Endothelial cell of umbilical vein (primary cell): ENCODE measurements at places on chromosomes 5 and 9. TPM values are rescaled to one million over a fixed set of nuclear protein-coding genes. Genes with fewer than 3 reads are reported as not detected.

GRCh38 chr5:102946971-102947370, 173.0 kb downstream of the GIN1 start:
- H3K36me3 ChIP-seq = no peaks in the 10 kb centered on the region
- no peak for DNase-seq
- H3K4me3 ChIP-seq = no peak overlapping the region
- H3K4me1 ChIP-seq = no peaks in the 10 kb centered on the region
- no peaks in the 10 kb centered on the region for H3K27me3 ChIP-seq

- no peak for DNase-seq
- no peak overlapping the region for H3K27ac ChIP-seq
- peaks cover 5% of the 10 kb centered on the region for H3K4me1 ChIP-seq
- H3K4me3 ChIP-seq = no peak overlapping the region
- no peaks in the 10 kb centered on the region for H3K36me3 ChIP-seq
Measured at GRCh38 chr5:172686539-172687390, 45.7 kb downstream of the NEURL1B start.

DNA sequence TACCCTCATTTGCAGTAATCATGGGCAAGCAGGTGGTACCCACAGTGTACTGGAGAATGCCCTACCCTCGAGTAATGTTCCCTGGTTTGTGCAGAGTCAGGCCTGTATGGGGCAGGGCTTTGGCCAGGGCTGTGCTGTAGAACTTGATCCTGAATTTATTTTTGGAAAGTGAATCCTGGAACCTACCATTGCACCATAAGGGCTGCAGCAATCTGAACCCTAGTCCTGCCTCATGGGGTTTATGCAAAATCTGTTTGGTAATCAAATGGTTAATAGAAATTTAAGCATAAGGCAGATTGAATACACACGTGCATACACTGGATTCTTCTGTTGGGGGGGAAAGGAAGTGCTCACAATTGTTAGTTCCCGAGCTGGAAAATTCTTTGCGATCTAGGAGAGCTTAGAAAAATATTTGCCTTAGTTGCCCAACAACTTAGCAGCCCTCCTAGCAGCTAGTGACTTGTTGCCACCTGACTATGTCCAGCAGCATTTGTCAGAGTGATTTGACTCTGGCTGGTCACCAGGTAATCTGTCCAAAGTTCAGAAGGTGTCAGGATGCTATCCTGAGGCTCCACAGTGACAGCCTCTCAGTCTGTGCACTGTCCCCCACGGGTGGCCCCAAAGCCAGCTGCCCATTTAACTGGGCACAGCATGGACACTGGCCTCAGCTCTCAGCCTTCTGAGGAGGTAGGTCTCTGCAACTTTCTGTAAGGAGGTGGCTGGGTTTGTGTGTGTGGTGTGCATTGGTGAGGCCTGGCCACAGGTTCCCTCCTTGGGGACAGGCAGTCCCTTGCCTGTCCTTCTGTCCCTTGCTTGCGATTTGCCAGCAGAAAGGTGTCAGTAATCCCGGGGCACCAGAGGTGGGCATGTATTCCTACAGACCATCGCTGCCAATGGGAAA, 8.3 kb downstream of the MVB12B start:
- H3K27ac ChIP-seq = peak overlapping the region; percentile 4
- H3K4me1 ChIP-seq = peaks cover 14% of the 10 kb centered on the region
- H3K27me3 ChIP-seq = no peaks in the 10 kb centered on the region
- no peak overlapping the region for H3K4me3 ChIP-seq
- no peaks in the 10 kb centered on the region for H3K36me3 ChIP-seq

The SPATA6L gene
- total RNA-seq = 1.5 and 1.6 TPM in 2 replicates

DNA sequence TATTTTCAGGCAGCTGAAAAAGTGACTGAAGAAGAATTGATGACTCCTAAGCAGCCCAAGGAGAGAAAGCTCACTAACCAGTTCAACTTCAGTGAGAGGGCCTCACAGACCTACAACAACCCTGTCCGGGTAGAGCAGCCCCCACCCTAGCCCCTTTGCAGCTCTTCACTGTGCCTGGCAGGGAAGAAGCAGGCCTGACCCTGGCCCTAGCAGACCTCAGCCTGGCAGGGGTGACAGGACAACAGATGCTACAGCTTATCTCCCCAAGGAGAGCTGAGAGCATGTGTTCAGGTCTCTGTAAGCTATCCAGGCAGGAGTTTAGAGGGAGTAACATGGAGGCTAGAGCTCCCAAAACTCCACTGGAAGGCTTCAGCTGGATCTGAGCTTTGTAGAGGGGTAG, 31.8 kb downstream of the DNAI1 start:
- peaks cover 24% of the 10 kb centered on the region for H3K27me3 ChIP-seq
- H3K27ac ChIP-seq = no peak overlapping the region
- no peaks in the 10 kb centered on the region for H3K4me1 ChIP-seq
- H3K36me3 ChIP-seq = no peaks in the 10 kb centered on the region
- DNase-seq = no peak

DNA sequence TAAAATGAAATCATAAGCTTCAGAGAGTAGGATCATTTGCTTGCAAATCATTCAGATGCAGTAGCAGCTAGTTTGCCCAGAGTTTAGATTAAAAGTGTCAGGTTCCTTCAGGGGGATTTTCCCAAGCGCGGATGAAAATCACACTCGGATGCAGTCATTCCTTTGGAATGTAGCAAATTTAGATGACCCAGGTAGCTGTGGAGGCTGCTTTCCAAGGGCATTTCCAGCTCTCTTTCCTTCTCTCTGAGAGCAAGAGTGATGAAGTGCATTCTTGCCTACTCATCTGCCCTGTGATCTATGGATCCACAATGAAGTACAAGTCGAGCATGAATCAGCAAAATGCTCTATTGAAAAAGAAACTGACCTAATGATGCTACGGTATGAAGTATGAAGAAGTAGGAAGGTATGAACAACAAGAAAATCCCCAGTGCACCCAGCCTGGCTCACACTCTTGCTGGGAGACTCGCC, 200.2 kb downstream of the PLK2 start:
- H3K4me1 ChIP-seq = peaks cover 26% of the 10 kb centered on the region
- no peaks in the 10 kb centered on the region for H3K36me3 ChIP-seq
- H3K27me3 ChIP-seq = no peaks in the 10 kb centered on the region
- H3K27ac ChIP-seq = peak overlapping the region; percentile 91
- no peak overlapping the region for H3K4me3 ChIP-seq

DNA sequence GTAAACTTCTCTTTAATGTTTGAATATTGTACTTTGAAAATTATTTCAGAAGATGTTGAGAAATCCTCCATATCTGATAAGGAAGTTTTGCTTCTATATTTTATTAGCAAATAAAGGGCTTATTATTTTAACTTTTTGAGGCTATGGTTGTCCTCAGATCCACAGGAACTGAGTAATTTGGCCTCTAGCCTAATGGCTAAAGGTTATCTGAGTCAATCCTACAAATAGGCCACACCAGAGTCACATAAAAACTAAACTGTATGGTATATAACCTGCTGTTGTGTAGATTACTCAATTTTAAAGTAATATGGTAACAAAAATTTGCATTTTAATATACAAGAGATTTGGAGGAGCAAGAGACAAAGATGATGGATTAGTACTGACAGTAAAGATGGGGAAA, 549.2 kb upstream of the GRAMD2B start:
- H3K36me3 ChIP-seq = no peaks in the 10 kb centered on the region
- no peaks in the 10 kb centered on the region for H3K27me3 ChIP-seq
- H3K27ac ChIP-seq = no peak overlapping the region

DNA sequence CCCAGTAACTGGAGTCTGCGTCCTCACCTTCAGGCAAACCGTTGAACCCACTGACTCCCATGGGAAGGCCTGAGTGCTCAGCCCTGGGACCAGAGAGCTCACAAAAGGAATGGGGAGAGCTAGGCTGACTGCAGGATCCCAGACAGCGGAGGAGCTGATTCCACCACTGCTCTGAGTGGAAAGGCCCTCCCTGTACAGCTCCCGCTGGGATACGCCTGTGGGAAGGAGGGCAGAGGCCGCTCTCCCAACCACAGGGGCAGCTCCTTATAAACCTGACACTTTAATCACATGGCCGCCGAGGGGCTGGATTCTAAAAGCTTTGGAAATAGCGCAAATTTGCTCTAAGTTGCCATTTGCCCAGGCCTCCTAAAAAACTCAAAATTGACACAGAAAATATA, 37.1 kb downstream of the DBH start:
- H3K4me1 ChIP-seq = no peaks in the 10 kb centered on the region
- DNase-seq = no peak
- no peak overlapping the region for H3K4me3 ChIP-seq

The KIAA1958 gene
- total RNA-seq = 5.0 and 5.2 TPM in 2 replicates

The TEK gene
- total RNA-seq = 38.9 and 44.1 TPM in 2 replicates

GRCh38 chr5:82387819-82388166, 109.6 kb upstream of the RPS23 start:
- H3K4me1 ChIP-seq = peaks cover 39% of the 10 kb centered on the region
- H3K27me3 ChIP-seq = no peaks in the 10 kb centered on the region
- no peak overlapping the region for H3K4me3 ChIP-seq
- H3K36me3 ChIP-seq = no peaks in the 10 kb centered on the region

The BRIX1 gene
- 28.4 and 32.2 TPM in 2 replicates for total RNA-seq

The BTNL8 gene
- not detected in 2 replicates for total RNA-seq

GRCh38 chr5:170411100-170411499, 21.9 kb upstream of the KCNMB1 start:
- no peak overlapping the region for H3K27ac ChIP-seq
- no peak for DNase-seq
- peaks cover 2% of the 10 kb centered on the region for H3K27me3 ChIP-seq

The SPAG8 gene
- total RNA-seq = 0.69 TPM in 1 of 2 replicates, not detected in the other

DNA sequence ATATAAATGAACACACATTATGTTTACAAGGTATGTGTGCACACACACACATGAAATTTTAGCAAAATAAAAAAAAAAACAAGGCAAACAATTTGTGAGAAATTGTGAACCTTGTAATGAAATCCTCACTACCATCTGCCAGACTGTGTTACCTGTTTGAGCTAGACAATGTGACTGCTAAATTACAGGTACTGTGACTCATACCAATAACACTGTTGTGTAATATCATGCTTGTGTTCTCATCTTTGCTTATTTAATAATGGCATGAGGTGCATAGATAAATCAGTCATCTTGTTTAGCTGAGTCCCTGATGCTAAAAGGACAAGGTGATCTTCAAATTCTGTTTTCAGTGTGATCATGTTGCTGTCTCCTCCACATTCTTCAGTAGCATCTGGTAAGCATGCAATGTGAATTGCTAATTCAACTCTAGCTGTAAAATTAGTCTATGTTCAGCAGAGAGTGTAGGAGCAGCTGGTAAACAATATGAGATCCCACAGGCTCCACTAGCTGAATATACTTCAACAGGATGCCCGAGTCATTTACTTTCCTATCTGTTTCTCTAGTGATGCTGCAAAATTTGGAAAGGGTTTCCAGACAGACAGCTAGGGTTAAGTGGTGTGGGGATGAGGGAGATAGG, 966.3 kb upstream of the C9orf72 start:
- DNase-seq = no peak
- no peaks in the 10 kb centered on the region for H3K36me3 ChIP-seq
- no peaks in the 10 kb centered on the region for H3K4me1 ChIP-seq
- H3K27ac ChIP-seq = no peak overlapping the region
- no peak overlapping the region for H3K4me3 ChIP-seq
- no peaks in the 10 kb centered on the region for H3K27me3 ChIP-seq

The GRM6 gene
- not detected in 2 replicates for total RNA-seq

DNA sequence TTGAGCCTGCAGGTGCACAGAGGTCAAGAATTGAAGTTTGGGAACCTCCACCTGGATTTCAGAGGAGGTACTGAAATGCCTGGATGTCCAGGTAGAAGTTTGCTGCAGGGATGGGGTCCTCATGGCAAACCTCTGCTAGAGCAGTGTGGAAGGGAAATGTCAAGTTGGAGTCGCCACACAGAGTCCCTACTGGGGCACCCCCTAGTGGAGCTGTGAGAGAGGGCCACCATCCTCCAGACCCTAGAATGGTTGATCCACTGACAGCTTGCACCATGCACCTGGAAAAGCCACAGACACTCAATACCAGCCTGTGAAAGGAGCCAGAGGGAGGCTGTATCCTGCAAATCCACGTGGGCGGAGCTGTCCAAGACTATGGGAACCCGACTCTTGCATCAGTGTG, 78.0 kb downstream of the GABRA1 start:
- no peaks in the 10 kb centered on the region for H3K27me3 ChIP-seq
- no peak for DNase-seq
- no peaks in the 10 kb centered on the region for H3K36me3 ChIP-seq
- H3K27ac ChIP-seq = no peak overlapping the region

GRCh38 chr5:77852514-77853352, 76.6 kb upstream of the TBCA start:
- no peaks in the 10 kb centered on the region for H3K36me3 ChIP-seq
- peak overlapping the region; percentile 28 for H3K4me3 ChIP-seq
- peak; percentile 23 for DNase-seq
- H3K27ac ChIP-seq = no peak overlapping the region
- H3K4me1 ChIP-seq = peaks cover 6% of the 10 kb centered on the region

GRCh38 chr5:21807953-21808352, 1045.2 kb downstream of the CDH12 start:
- H3K27me3 ChIP-seq = no peaks in the 10 kb centered on the region
- H3K4me1 ChIP-seq = peaks cover 5% of the 10 kb centered on the region
- DNase-seq = no peak
- H3K27ac ChIP-seq = no peak overlapping the region

DNA sequence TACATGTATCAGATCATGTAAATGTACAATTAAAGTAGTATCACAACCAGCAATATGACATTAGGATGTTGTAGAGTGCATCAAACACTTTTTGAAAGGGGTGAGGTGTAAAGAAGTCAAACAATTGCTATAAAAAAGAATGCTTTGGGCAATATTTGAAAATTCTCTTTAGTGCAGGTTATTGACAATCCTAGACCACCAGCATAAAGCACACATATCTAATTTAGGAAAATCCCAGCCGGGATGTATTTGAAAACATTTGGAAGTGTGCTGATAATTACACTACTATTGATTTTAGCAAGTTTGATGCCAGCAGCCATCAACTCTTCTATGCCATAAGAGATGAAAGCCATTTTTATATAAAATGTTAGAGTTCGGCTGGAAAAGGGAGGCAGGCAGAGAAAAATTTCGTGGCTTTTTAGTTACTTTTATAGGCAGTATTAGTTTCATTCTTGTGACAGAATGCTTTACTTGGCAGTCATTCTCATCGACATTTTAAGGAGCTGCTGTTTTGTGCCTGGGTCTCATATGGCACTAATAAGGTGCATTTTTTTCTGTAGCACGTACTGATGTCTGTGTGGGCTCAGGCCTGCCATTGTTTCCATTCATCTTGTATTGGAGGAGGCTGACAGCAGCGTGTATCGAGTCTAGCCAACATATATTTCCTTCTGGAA, 285.7 kb downstream of the AOPEP start:
- peaks cover 16% of the 10 kb centered on the region for H3K4me1 ChIP-seq
- no peak overlapping the region for H3K4me3 ChIP-seq
- peaks cover 9% of the 10 kb centered on the region for H3K36me3 ChIP-seq
- DNase-seq = no peak
- H3K27ac ChIP-seq = no peak overlapping the region
